Right lobe of liver (tissue), 6 donors: ENCODE measurements at places on chromosomes 16 and 17.

- DNase-seq, result no peak
Measured at GRCh38 chr16:77234611-77235010, 35.4 kb downstream of the SYCE1L start.

GRCh38 chr17:75060434-75061054, 13.5 kb downstream of the KCTD2 start:
- DNase-seq, result peak; percentile 72

DNA sequence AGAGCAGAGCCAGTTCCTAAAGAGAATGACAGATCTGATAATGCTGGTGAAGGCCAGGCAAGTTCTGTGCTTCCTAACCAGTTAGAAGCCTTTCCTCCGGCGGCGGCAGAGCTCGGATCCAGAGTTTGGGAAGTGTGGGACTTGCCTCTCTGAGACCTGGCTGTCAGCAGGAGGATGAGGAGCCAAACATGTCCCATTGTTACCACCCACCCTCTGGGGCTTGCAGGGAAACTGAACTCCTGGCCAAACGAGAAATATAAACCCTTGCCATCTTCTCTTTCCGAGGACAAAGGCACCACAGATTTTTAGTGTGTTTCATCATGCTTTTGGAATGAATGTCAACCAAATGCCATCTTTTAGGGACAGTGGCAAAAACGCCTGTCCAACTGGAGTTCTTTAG, 80.2 kb upstream of the SMURF2 start:
- DNase-seq, result no peak

- no peak for DNase-seq
Measured at GRCh38 chr16:69188236-69188549, 1.2 kb downstream of the SNTB2 start.

DNA sequence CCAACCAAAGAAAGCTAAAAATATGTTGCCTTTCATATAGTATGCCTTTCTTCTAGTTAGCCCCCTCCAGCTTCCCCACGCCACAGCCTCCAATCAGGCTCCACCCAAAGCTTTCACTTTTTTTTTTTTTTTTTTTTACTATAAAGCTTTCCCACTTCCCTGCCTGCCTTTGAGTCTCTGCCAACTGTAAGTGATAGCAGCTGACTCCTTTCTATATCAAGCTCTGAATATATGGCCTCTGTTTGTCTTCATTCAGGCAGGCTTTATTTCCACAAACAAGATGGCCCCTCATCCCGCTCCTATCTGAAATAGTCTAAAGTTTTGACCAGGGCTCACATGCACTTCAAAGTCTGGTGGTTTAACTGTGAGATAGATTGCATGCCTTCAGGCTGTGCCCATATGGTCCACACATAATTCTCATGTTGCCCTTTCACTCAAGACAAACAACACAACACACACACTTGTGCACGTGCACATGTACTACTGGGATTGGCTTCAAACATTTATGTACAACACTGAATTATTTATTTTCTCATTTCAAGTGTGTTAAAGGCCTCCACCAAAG, 39.8 kb upstream of the DYNLRB2 start:
- no peak for DNase-seq

DNA sequence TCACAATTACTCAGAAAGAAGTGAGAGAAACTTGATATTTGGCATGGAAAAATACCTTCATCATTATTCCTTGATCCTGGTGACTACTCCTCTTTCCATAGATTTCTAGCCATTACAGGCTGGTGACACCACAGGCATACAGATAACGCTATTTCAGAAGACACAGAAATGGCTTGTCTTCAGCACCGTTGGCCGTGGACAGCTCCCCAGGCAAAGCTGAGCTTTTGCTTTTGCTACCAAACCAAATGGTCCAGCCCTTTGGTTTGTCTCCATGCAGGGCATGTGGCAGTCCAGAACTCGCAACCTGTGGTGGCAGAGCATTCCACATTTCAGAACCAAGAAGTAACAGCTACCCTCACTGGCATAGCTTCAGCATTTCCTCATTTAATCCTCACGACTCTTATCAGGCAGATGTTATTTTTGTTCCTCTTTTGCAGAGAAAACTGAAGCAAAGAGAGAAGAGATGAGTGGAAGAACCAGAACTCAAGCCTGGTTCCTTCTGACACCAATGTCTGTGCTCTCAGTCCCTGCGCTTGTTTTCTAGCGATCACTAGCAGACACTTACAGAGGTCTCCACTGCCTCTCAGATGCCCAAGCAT, 55.5 kb downstream of the HS3ST4 start:
- peak; percentile 28 for DNase-seq

DNA sequence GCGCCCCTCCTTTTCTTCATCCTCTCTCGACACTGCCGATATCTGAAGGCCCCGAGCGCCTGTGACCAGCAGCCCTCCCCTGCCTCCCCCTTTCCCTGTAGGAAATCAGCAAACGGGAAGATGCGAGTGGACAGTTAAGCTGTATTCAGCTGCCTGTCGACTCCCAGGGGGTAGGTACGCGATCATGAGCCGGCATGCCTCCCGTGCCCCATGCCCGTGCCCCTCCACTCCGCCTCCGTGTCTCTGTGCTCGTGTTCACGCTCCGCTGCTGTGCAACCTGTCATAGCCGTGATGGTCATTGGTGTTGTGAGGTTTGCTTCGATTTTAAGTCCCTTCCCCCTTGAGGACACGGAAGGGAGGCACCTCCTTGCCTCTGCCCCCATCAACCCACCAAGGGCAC, 34.4 kb downstream of the CACNA1G start:
- no peak for DNase-seq

DNA sequence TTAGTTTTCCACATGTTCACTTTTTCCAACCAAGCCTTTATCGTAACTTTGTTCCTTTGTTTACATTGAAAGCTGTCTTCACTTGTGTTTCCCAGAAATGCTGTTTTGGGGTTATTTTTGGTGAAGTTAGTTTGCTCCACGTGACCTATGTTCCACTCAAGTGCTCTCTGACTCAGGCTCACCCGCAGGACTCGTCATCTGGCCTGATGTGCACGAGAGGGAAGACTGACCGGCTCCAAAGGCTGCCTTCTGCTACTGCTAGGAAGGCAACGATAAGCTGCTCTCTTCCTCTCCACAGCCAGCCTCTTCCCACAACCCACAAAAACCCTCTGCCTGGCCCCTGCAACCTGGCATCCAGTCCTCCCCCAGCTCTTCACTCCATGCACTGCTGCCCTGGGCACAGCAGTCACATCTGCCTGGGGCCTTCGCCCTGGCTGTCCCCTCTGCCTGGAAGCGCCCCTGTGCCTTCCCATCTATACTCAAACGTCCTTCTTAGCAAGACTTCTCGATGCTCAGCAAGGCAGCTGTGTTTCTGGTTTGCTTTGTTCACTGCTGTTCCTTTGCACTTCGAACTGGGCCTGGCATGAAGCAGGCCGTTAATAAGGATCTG, 28.0 kb downstream of the ZCCHC14 start:
- DNase-seq, result peak; percentile 84

DNA sequence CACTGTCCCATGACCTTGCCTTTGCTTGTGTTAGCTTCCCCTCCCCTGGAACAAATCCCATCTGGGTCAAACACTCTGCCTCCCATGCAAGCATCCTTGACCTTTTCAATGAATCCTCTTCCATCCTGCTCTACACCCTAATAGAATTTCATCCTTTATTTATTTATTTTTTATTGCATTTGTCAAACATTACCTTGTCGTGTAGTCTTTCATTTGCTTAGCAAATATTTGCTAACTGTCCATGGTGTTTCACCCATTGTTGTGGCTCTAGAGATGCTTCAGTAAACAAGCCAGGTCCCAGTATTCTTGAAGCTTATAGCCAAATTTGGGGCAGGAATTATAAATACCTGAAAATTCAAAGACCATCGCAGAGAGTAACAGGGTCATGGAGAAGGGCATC, 51.0 kb upstream of the MRTFB start:
- DNase-seq, result no peak

- DNase-seq, result no peak
Measured at GRCh38 chr16:66409156-66409555, 17.9 kb upstream of the BEAN1 start.

DNA sequence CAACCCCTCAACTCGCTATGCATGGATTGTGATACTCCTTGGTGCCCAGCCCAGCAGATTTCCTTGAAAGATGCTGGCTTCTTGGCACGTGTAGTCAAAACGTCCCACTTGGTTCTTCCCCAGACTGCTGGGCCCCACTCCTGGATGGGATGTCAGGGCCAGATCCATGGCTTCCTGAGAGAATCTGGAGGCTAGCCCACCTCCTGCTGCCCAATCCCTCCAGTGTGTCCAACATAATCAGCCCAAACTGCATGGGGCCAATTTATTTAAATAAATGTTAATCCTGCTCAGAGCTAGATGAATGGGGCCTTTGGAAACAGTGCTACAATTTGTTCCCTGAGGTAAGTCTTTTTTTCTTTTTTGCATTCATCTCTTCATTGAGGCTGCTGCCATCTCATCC, 49.4 kb downstream of the WSB1 start:
- no peak for DNase-seq

DNA sequence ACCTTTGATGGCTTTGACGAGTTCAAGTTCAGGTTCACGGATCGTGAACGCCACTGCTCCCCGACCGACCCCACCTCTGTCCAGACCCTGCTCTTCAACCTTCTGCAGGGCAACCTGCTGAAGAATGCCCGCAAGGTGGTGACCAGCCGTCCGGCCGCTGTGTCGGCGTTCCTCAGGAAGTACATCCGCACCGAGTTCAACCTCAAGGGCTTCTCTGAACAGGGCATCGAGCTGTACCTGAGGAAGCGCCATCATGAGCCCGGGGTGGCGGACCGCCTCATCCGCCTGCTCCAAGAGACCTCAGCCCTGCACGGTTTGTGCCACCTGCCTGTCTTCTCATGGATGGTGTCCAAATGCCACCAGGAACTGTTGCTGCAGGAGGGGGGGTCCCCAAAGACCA, 17.6 kb downstream of the NOD2 start:
- no peak for DNase-seq

DNA sequence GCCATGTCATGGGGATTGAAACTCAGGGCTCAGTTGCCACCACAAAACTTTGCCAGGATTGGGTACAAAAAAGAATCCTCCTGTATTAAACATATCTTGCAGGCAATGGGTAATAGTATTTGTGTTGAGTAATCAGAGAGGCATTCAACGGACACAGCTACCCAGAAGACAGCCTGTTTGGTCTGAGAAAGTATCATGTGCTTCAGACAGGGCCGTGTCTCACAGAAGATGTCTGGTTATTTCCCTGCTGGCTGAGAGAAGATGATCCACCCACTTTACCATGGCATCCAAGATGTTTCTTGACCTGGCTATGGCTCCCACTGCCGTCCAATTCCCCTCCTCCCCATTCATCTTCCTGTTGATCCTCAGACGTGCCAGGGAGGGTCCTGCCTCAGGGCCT, 304.3 kb upstream of the XYLT1 start:
- no peak for DNase-seq

DNA sequence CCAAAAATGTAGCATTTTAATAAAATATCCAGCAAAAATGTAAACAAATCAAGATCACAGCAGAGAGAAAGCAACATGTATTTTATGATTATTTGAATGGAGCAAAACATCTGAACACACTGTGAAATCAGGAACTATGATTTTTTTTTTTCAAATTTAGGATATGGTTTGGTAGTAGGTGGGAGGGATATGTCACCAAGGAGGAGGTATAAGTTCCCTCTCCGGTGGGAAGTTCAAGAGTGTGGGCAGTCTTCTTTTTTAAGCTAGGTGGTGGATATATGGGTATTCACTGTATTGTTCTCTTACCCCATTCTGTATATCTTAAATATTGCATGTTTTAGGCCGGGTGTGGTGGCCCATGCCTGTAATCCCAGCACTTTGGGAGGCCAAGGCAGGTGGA, 10.2 kb downstream of the CDR2 start:
- DNase-seq, result no peak

- DNase-seq, result no peak
Measured at GRCh38 chr16:48353565-48354163, 31.5 kb downstream of the SIAH1 start.

- DNase-seq, result no peak
Measured at GRCh38 chr16:50311134-50311528, 44.8 kb downstream of the ADCY7 start.

DNA sequence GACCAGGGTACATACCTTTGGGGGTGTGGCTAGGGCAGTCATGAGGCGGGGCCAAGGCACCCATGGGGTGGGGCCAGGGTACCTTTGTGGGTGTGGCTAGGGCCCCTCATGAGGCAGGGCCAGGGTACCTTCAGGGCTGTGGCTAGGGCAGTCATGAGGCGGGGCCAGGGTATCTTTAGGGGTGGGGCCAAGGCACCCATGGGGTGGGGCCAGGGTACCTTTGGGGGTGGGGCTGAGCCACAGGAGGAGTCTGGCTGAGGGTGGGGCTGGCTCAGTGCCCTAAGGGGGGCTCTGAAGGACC, 3.5 kb downstream of the GNG13 start:
- DNase-seq, result no peak
